ENCODE measurements at places on chromosomes 4 and X.

- no peak for DNase-seq
Observed at GRCh38 chr4:79959652-79960051, 113.4 kb downstream of the ANTXR2 start.

DNA sequence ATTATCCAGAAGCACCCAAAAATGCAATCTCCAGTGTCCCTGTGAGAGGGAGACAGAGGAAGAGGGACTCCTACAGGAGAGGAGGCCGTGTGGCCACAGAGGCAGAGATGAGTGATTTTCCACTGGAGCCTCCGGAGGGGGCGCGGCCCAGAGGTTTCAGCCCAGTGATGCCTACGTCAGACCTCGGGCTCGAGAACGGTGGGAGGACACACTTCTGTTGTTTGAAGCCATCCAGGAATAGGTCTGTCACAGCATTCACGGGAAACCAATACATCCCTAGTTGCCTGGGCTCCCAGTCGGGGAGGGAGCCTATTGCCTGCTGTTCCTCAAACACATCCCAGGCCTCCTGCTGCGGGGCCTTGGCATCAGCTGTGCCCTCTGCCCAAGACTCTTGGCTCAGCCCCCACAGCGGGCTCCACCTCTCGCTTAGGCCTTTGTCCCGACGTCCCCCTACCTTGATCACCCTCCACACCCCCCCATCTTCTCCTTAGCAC, 39.2 kb upstream of the HMX1 start:
- DNase-seq, result peak; percentile 41

DNA sequence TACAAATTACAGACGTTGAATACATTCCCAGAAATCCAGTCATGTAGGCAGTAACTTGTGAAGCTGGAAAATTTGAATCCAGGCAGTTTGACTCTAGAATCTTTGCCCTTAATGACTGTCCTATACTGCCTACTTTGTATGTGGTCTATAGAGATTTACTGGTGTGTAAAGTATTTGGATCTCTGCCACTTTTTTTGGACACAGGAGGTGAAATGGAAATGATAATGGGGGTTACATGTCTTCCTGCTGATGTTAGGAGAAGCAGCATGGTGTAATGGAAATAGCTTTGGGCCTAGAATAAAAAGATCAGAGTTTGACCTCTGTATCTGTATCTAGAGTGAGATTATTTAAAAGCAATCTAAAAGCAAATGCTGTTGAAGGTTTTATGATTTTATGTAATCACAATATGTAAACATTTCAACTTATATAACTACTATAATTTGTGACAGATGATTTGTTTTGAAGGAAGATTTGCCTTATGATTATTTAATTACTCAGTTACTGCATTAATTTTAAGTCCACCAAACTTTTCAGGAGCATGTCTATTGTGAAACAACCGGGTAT, 3.3 kb downstream of the COL4A5 start:
- no peak for DNase-seq

DNA sequence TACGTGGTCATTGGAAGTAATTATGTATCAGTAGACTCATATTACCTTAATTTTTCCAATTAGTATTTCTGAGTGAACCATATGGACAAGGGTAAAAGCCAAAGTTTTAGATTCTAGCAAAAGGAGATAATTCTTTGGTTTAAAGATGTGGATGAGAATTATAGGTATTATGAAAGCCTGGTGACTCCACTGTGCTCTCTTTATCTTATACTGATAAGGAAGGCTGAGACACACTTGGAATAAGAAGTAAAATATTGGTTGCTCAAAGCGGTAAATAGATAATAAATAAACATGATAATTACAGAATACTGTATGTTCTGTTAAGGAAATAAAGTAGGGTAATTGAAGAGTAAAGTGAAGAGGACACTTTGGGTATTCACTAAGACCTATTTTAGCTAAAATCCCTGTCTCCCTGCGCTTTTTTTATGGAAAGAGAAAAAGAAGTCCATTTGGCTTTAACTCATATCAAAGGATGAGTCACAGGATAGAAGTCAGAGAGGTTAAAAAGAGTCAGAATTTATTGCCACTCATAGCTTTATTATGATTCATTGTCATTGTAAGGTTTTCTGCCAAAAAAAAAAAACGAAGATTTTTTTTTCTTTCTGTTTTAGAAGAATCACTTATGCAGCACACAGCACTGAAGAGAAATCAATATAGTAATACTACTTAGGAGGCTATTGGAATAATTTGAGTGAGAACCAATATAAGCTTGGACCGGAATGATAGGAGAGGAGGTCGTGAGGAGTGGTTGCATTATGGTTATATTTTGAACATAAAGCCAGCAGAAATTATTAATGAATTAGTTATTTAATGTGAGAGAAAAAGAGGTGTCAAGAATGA, 2463.1 kb downstream of the ARAP2 start:
- DNase-seq, result no peak

DNA sequence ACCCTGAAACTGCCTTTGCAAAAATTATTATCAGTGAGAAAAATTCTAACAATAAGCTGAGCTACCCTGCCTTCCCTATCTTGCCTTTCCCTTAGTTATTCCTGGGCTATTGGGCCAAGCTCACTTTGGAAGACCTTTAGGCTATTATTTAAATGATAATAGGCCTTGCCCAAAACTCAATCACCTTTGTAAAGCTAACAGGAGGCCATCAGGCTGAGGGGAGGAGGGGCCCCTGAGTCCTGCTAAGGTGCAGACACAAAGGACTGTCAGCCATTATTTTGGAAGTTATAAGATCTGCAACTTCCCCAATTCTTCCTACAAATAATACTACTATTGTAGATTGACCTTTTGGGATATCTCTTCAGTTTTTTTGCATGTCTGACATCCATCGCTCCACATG, 278.8 kb upstream of the DIAPH2 start:
- DNase-seq, result no peak

- DNase-seq, result peak; percentile 14
Observed at GRCh38 chr4:47839259-47839658, 1.4 kb upstream of the CORIN start.

- no peak for DNase-seq
Observed at GRCh38 chr4:172514801-172515200, 653.8 kb upstream of the GALNT7 start.

DNA sequence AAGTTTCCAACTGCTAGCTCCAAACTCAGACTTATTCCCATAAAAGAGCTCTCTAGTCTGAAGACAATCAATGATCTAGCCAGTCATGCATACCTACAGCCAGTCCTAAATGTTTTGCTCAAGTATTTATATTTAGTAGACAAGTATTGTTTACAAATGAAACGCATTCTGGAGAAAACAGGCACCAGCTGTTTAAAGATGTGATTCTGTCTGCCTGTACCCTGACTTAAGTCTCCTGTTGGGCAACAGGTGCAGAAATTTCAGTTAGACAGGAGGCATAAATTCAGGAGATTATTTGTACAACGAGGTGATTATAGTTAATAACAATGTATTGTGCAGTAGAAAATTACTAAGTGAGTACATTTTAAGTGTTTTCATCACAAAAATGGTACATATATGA, 28.9 kb downstream of the LNX1 start:
- DNase-seq, result no peak

GRCh38 chrX:26026179-26026578, 112.0 kb upstream of the MAGEB18 start:
- DNase-seq, result no peak

- DNase-seq, result no peak
Observed at GRCh38 chr4:36277533-36277932, 3.9 kb upstream of the DTHD1 start.

DNA sequence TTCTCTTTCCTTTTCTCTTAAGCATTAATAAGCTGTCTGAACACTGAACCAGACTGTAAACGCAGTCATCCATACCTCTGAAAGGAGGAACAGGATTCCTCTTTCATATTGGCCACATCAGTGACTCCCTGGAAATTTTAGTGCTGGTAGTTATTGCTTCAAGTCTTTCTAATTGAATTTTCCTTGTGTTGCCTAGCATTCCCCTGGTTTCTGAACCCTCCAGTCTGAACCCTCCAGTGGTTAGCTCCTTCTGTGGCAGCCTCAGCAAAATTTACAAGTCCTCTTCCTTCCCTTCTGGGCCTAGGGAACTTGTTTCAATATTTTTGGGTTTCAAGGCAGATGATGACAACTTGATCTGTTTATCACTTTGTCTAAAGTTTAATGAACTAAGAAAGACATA, 7.9 kb downstream of the SPARCL1 start:
- DNase-seq, result no peak

DNA sequence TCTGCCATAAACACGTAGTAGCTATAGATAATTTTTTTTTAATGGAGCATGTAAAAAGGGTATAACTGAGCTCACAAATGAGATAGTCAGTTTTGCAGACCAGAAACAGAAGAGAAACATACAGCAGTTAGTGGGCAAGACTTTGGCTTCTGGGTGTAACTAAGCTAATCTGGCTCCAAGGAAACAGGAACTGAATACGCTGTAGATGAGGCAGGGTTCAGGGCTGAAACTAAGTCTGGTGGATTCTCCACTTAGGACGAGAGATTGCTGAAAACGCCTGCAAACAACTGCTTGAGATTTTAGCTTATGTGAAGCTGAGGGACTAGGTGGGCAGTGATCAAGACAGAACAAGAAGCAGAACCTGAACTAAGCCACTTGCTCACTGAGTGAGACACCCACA, 91.7 kb downstream of the SMIM20 start:
- DNase-seq, result no peak

- no peak for DNase-seq
Observed at GRCh38 chr4:38943343-38943742, 75.7 kb downstream of the FAM114A1 start.

DNA sequence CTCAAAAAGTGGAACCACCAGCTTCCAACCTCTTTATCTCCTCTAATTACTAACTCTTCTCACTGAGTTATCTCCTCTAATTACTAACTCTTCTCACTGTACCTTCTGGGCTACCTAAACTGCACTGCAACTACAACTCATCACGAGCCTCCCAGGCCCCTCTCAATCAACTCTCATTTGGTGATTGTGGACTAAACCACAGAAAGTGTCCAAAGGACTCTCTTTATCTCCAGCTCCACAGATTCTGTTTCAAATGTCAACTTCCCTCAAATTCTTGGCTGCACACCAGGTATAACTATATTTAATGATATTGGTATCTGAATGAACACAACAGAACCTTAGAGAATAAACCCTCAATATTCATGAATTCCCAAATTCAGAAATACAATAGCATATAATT, 182.9 kb downstream of the MAML3 start:
- no peak for DNase-seq

DNA sequence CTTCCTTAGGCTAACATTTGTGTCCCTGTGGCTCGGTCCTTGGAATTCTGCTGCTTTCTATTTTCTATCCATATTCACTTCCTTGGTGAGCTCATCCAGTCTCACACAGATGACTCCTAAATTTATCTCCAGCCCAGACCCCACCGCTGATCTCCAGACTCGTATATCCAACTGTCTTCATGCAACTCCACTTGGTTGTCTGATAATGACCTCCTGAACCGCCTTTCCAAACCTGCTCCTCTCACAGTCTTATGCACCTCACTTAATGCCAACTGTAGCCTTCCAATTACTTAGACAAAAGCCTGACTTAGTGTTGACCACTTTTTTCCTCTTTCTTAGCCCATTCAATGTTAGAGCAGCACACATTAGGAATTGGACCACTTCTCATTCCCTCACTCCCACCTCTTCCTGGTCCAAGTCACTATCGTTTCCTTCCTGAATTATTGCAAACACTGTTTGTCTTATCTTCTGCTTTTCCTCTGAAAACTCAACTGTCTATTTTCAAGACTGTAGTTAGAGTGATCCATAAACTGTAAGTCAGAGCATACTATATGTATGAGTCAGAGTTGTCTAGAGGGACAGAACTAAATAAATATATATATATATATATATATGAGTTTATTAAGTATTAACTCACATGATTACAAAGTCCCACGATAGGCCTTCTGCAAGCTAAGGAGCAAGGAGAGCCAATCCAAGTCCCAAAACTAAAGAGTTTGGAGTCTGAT, 292.5 kb downstream of the UNC5C start:
- no peak for DNase-seq

DNA sequence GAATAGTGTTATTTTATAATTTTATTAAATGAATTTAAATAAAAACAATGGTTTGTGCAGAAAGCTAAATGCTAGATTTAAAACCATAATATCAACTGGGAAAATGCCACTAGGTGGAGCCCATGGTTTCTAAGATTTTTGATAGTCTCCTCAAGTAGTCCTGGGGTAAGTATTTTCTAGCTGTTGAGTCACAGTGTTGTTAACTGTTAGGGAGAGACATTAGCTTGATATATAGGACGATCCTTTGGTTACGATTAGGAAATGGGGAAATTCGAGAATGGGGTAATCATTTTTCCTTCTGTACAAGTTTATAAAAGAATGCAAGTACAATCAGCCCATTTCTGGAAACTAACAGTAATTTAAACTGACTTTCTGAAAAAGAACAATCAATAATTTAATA, 378.4 kb downstream of the ANKRD50 start:
- DNase-seq, result peak; percentile 44

DNA sequence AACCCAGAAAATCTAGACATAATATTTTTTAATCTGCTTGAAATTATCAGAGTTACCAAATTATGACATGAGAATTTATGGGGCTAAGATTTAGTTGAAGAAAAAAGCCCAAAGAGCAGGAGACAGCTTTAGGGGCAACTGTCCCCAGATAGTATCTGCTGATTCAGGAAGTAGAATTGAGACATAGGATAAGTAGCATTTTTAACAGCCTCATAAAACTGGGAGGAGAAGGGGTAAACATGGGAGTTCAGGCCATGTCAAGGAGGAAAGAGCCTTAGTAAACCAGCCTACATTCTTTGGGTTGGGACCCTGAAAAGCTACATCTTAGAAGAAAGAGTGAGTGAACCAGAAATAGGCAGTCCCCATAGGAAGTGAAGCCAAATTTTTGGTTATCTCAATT, 9.7 kb upstream of the RAB28 start:
- DNase-seq, result no peak

- no peak for DNase-seq
Observed at GRCh38 chrX:84224741-84225140, 36.7 kb upstream of the RPS6KA6 start.
